ENCODE measurements at places on chromosomes 5 and 9. TPM values are rescaled to one million over a fixed set of nuclear protein-coding genes. Genes with fewer than 3 reads are reported as not detected.

SOX30 gene
- total RNA-seq = 0.34 TPM

DNA sequence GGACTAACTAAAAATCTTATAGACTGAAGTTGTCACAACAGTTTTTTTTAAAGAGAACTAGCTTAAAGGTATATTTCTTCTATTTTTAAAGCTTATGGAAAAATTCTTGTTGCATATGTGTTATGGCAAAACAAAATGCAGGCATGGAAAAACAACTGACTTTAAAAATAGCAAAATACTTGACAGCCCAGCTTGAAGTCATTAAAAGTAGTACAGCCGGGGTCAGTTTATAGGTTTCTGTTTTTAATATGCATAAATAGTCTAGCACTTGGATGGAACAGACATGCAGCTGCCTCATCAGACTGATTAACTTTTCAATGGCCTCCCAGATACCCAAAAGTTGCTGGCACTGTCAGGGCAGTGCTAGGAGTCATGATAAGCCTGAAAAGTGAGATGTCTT is 22.3 kb upstream of the ARL15 start:
- DNase-seq = no peak

DNA sequence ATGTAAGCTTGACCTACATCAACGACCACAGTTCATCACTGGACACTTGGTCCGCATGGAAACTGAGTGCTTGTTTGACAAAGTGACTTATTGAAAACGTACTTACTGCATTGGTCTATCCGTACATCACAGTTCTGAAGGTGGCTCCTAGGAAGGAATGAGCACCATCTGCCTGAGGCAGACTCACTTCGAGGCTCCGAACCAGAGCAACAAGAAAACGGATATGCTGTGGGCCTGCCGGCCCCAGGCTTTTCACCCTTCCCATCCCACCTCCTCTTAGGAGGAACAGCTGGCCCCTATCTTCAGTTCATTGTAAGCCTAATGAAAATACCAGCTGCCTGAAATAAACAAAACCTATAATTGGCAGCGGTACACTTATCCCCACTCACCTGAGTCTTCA is 67.2 kb upstream of the TSLP start:
- DNase-seq = no peak

DNA sequence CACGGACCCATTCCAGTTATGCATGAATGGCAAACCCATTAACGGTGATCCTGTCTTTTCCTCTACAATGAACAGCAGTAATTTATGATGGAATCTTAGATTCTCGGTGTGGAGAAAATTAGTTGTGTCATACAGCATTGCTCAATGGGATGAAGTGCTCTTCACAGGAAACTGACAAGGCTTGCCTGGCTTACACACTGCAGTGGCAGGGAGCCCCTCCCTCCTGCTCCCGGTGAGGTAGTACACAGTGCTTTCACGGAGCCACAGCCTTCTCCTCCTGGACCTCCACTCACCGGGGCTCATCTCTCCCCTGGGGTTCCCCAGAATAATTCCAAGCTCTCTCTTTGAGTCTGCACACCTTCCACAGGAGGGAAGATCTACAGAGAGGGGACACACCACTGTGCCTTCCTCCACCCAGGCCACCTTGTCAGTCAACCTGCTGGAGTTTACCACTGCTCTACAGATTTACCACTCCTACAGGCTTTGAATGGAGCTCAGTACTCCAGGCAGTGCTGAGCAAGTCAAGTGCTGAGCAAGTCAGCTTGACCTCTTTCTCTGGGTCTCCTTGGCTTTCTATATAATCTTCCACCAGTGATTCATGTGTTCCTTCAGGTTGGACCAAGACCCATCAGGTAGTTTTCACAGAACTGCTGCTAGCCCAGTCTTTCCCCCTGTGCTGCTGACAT is 59.1 kb upstream of the TBC1D2 start:
- DNase-seq = no peak

DNA sequence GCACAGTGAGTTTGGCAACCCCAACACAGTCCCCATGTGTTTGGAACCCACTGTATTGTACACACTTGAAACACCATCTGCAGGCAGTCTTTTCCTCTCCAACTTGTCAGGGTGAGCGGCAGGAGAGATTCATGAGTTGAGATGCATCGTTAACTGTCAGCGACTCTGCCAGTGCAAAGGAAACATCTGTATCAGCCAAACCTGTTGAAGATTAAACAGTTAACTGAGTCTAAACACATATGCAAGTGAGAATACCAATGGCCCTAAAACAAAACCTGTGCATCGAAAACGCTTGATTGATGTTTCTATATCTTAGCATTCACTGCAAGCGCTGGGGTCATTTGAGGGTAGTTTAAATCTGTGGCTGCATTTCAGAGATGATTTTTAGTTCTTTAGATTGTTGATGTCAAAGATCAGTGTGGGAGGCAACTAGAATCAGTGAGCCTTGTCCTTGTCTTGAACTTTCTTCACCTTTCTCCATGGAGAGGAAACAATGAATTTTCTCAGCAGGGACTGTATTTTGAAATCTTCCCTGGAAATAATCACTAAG is 41.3 kb upstream of the PAM start:
- DNase-seq = no peak

DNA sequence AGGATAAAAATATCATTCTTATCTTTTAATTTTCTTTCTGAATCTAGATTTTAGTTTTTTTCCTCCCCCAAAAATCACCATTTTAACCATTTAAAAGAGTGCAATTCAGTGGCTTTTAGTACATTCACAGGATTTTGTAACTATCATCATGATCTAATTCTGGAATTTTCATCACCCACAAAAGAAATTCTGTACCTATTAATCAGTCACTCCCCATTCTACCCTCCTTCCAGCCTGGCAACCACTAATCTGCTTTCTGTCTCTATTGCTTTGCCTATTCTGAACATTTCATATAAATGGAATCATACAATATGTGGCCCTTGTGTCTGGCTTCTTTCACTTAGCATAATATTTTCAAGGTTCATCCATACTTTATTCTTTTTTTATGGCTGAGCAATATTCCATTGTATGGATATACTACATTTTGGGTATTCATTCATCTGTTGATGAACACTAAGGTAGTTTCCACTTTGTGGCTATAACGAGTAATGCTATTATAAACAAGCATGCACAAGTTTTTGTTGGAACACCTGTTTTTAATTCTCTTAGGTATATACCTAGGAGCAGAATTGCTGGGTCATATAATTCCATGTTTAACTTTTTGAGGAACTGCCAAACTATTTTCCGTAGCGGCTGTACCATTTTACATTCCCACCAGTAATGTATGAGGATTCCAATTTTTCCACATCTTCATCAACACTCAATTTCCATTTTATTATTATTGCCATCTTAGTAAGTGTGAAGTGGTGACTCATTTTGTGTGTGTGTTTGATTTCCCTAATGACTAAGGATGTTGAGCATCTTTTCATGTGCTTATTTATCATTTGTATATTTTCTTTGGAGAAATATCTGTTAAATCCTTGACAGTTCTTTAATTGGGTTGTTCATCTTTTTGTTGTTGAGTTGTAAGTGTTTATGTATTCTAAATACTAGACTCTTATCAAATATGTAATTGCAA is 340.3 kb downstream of the CWC27 start:
- DNase-seq = no peak

- no peak for DNase-seq
Observed at GRCh38 chr5:91272858-91273257, 110.3 kb downstream of the ARRDC3 start.

All from activated T-cell treated with anti-CD3 and anti-CD28 coated beads, Interleukin-2, amount 50 U/mL, for 72 hours (primary cell).